ENCODE measurements at places on chromosomes 6 and 20.

DNA sequence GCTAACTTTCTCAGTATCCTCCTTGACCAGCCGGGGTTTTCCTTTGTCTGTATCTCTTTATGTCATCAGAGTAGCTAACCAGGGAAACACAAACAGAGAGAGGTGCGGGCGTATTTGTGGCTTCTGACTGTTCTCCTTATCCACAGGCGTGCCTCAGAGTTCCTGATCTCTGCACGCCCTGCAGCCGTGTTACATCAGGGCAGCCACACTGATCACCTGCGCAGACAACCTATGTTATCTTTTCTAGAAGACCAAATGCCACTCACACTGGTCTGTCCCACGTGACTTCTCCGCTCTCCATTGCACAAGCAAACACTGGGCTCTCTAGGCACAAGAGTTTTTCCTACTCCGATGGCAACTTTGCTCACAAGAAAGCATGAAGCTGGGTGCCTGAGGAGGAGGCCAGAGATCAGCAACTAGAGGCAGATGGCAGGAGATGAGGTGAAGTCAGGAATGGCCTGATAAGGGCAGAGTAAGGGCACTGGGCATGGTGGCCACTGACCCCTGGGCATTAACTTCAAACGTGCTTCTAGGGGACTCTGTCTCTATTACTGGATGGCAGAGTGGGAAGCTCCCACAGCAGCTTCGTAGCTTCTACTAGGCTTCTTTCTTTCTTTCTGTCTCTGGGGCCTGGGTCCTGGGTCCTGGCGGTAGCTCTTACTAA, 4.5 kb downstream of the PDE10A start:
- DNase-seq, result no peak

GRCh38 chr20:59920944-59921343, 12.5 kb downstream of the SYCP2 start:
- DNase-seq, result no peak

DNA sequence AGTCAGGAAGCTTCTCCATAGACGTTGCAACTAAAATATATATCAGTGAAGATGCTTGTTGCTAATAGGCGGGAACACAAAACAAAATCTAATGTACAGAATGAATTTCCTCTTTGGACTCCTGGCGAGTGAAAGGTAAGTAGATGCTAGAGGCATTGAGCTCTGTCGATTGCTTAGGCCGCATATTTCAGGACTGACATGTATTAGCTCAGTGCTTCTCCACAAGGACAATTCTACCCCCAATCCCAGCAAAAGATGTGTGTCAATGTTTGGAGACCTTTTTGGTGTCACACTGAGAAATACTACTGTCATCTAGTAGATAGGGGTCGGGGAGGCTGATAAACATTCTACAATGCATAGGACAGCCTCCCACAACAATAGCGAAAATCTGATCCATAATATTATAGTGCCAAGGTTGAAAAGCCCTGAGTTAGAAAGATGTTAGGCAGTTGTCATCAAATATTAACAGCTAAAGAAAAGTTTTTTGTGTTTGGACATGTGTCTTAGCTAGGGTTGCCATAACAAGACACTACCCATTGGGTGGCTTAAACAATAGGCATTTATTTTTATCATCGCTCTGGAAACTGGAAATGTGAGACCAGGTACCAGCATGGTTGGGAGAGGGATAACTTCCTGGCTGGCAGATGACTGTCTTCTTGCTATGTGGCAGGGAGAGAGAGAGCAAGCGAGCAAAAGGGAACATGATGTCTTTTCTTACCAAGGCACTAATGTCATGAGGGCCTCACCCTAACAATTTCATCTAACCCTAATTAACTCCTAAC, 48.0 kb upstream of the BCAS1 start:
- no peak for DNase-seq

GRCh38 chr6:281469-282103, 10.7 kb upstream of the DUSP22 start:
- DNase-seq, result no peak

GRCh38 chr6:35181933-35182612, 31.7 kb upstream of the SCUBE3 start:
- DNase-seq, result no peak

GRCh38 chr20:34559311-34560140, 1.0 kb downstream of the MAP1LC3A start:
- DNase-seq, result no peak

DNA sequence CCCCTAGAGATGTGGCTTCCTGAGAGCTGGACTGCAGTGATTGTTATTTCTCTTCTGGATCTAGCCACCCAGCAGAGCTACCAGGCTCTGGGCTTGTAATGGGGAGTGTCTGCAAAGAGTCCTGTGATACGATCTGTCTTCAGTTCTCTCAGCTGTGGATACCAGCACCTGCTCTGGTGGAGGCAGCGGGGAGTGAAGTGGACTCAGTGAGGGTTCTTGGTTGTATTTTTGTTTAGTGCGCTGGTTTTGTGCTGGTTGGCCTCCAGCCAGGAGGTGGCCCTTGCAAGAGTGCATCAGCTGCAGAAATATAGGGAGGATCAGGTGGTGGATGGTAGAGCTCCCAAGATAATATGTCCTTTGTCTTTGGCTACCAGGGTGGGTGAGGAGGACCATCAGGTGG, 33.7 kb downstream of the PAX1 start:
- no peak for DNase-seq

GRCh38 chr6:7139835-7140470, 32.2 kb downstream of the RREB1 start:
- no peak for DNase-seq

DNA sequence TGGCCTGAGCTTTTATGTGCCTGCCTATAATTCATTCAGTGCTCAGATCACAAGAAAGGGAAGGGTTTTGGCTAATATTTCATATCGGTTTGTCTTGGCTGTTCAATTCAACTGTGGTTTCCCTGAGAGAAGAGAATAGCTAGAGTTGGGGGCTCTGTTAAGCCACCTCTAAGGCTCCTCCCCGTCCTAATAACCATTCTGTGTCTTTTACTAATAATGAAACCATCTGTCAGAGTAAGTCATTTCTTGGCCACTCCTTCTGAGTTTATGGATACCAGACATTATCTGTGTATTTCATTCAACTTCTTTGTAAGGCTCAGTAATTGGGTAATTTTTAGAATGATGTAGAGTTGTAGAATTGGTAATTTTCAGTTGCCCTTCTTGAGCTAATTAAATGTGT, 5.2 kb downstream of the STX11 start:
- no peak for DNase-seq

DNA sequence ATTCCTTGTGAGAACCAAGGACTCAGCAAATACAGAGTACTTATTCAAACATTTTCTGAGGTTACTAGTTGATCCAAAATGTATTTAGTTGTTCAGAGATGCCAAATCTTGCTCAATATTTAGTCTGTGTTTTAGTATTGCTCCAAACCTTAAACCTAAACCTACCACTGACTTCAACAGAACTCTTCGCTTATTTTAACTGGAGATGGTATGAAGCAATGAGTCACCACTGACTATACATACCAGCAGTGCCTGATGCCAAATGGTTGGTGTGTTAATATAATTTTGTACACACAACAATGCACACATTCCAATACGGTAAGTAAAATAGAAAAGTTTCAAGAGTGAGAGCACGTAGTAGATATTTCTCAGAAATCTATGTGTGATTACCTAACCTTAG, 1.9 kb upstream of the SPTLC3 start:
- no peak for DNase-seq

Data from stimulated activated CD4-positive, alpha-beta T cell treated with anti-CD3 and anti-CD28 coated beads, Interleukin-4, amount 100 ng/mL, for 4 hours (primary cell).